COR-L47 (cell line): ENCODE measurements at places on chromosomes 7 and 10.

DNA sequence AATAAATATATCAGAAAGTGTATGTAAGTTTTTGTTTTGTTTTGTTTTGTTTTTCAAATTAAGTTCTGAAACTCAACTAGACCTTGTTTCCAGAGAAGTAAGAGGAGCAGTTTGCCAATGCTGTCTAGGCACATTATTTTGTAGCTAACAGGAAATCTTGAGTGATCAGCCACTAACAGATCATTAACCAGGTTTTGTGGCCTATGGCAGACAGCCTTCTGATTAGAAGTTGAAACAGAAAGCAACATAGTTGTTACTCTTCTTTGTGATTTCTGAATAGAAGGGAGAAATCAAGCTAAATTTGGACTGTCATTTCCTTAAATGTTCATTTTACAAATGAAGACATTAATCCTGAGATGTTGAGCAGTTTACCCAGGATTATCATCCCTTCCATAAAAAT lies 142.6 kb downstream of the PLXDC2 start:
- DNase-seq = no peak

GRCh38 chr10:119246862-119247549 lies 39.6 kb downstream of the GRK5 start:
- no peak for DNase-seq

- no peak for DNase-seq
Observed at GRCh38 chr10:115871855-115872254, 401.2 kb downstream of the GFRA1 start.

GRCh38 chr10:76973091-76974016 lies 664.3 kb downstream of the KCNMA1 start:
- no peak for DNase-seq

- DNase-seq = no peak
Observed at GRCh38 chr10:33882996-33883395, 548.5 kb upstream of the NRP1 start.

DNA sequence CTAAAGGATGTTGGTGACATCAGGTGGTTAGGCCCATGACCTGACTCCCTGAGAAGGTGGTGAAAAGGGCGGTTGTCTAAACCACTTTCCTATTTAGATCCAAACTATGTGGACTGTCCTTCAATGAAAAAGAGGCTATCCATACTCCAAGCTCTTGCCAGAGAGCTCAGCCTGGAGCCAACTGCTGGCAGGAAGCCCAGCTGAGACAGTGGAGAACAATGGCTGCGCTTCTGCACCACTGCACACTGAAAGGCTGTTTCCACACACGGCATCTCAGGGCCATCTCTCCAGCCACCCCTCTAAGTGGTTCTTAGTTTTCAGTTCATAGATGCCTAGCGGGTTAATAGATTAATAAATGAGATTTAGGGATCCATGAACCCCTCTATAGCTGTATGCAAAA lies 488.8 kb upstream of the ZMIZ1 start:
- DNase-seq = peak; percentile 79

- DNase-seq = no peak
Observed at GRCh38 chr10:43057231-43057711, 19.6 kb upstream of the RET start.

DNA sequence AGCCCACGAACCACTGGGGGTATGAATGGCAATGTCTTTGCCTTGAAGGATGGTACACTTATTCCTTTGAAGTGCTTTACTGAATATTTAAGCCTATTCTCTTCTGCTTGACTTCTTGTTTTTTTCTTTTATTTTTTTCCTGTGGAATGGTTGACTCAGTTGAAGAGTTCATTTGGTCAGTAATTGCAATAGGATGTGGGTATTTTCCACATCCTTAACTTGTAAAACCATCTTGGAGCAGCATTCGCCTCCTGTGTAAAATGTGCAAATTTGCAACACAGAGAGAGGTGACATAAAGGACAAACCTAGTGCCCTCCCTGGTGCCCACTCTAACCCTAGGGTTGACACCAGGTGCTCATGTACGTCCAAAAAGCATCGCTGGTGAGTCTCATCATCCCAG lies 347.0 kb downstream of the GATA3 start:
- DNase-seq = no peak

DNA sequence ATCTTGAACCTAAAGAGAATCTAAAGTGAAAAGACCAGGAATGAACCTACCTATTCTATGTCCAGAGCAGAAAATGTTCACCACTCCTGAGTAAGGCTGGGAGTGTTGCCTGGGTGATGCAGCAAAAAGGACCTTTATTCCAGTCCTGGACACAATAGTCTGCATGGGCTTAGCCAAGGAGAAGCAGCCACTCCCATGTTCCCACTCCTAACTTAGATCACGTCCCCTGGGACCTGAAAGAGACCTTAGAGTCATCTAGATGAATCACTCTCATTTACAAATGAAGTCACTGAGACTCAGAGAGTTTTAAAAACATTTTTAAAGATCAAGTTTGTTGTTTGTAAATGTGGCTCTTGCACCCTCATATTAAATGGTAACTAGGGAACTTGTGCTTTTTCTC lies 763.4 kb downstream of the KCNMA1 start:
- no peak for DNase-seq

DNA sequence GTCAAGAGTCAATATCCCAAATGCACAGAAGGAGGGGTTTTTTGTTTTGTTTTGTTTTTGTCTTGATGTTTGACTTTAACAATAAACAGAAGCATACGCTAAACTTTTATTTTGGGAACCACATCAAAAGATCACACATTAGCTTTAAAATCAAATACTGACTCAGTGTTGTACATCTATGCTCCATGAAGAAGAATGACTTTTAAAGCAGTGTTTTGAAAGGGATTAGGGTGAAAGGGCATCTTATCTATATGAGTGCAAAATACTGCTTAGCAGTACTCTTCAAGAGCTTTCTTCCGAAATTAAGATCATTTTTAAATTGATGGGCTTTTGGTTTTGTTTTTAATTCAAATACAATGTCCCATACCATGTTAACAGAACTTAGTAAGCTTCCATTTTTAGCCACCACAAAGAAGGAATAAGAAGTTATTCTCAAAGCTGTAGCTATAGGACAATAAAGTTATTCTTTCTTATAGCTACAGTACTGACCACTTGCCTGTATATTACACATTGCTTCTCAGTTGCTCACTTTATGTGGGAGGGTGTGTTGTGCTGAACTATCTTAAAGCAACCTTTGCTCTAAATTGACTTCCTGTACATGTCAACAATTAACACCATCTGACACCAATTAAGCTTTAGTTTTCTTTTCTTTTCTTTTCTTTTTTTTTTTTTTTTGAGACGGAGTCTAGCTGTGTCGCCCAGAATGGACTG lies 144.3 kb upstream of the KAT6B start:
- no peak for DNase-seq

DNA sequence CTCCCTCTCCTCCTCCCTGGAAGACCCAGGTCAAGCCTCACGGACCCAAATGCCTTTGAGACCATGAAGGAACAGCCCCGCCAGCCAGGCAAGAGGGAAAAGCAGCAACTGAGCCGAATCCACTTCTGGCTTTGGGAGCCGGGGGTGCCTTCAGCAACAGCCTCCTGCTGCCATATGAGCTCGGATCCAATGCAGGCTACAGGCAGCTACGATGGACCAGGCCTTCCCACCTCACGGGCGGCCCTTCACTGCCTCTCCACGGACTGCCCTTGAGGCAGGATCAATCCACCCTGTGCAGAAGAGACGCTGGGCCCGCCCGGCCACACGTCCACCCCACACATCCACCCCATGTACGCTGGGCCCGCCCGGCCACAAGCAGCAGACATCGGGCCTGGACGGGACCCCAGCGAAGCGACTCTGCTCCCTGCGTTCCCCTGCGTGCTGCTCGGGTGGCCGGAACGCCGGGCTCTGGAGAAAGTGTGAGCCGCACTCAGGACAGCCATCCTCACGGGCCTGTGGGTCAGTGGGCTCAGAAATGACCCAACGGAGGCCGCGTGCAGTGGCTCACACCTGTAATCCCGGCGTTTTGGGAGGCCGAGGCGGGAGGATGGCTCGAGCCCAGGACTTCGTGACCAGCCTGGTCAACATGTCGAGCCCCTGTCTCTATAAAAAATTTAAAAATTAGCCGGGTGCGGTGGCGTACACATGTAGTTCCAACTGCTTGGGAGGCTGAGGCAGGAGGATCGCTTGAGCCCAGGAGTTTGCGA lies 82.0 kb downstream of the FOXL3 start:
- no peak for DNase-seq

DNA sequence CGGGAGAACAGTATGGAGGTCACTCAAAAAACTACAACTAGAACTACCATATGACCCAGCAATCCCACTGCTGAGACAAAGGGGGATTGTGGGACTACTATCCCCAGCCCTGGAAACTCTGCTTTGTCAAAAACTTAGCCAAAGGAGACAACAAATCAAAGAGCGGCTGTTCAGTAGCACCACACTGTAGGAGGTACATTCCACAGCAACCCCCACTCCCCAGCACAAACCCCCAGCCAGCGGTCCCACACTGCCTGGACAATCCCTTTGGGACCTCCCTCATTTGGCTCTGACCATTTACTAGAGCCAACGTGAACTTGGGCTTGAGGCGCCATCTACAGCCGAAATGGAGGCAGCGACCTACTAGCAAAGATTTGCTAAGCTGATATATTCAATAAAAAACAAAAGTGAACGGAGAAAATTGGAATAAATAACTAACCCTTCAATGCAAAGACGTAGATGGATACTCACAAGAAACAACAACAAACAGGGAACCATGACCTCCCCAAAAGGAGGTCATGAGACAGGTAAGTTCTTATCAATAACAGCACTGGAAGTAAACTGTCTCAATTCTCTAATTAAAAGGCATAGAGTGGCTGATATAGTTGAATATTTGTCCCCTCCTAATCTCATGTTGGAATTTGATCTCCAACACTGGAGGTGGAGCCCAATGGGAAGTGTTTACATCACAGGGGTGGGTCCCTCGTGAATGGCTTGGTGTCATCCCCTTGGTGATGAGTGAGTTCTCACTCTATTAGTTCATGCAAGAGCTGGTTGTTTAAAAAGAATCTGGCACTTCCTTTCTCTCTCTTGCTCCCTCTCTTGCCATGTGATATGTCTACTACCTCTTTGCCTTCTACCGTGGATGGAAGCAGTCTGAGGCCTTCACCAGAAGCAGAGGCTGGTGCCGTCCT lies 119.0 kb upstream of the KCNMA1 start:
- peak; percentile 13 for DNase-seq

DNA sequence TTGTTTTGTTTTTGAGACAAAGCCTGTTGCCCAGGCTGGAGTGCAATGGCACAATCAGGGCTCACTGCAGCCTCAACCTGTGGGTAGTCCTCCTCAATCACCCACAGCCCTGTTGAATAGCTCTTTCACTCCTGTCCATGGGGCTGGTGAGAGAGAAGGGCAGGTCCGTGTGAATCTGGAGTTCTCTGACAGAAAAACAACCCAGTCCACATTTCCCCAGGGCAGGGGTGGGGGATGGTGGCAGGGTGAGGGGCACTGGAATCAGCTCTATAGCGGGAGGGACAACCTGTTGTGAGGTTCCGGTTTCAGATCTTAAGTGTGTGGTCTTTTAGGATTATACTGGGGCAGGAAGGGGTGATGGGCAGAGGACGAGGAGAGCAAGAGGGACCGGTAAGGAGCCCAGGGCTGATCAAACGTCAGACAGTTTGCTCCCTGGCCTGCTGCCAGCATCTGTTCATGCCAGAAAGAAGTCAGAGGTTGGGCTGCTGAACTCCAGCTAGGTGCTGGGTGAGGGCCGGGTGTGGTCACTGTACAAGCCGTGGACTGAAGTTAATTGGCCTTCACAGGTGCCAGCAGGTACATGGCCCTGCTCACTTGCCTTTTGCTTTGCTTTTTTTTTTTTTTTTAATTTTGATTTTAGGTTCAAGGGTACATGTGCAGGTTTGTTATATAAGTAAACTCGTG lies 33.2 kb upstream of the MKRN1 start:
- peak; percentile 73 for DNase-seq

GRCh38 chr10:88987243-88987725 lies 3.3 kb upstream of the FAS start:
- DNase-seq = no peak

GRCh38 chr10:103853428-103854264 lies 1.7 kb downstream of the SH3PXD2A start:
- no peak for DNase-seq
